Left cardiac atrium (tissue), 4 donors: ENCODE measurements at places on chromosomes 3 and 15.

DNA sequence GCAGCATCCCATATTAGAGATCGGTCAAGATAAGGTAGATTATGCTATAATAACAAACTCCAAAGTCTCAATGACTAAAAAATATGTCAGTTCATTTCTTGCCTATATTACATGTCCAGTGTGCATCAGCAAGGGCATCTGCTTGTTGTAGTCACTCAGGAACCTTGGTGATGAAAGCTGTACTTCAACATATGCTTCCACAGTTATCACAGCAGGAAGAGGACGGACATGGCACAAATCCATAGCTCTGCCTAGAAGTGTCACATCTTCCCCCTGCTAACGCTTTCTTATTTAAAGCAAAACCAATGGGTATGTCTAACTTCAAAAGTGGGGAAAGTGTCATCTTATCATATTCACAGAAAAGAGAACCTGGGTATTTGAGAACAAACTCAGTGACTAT lies 20.0 kb upstream of the PIAS1 start:
- DNase-seq = no peak

- no peak for DNase-seq
Measured at GRCh38 chr3:99502871-99503270, 135.5 kb upstream of the COL8A1 start.

DNA sequence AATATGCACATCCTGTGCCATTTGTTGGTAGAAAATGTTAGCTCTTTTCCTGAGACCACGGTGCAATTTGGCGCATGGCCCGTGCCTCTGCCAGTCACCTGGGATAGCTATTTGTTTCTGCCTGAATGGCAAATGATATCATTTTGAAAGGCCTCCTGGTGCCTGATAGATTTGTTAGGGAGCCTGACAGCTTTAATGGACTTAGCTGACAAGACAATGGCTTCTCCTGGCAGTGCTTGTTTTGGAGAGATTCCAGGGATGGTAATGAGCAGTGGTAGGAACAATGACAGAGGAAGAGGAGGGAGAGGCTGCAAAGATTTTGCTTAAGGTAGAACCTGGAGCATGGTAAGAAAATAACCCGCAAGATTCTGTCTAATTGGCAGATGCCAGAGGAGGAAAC lies 268.5 kb downstream of the CLSTN2 start:
- no peak for DNase-seq

DNA sequence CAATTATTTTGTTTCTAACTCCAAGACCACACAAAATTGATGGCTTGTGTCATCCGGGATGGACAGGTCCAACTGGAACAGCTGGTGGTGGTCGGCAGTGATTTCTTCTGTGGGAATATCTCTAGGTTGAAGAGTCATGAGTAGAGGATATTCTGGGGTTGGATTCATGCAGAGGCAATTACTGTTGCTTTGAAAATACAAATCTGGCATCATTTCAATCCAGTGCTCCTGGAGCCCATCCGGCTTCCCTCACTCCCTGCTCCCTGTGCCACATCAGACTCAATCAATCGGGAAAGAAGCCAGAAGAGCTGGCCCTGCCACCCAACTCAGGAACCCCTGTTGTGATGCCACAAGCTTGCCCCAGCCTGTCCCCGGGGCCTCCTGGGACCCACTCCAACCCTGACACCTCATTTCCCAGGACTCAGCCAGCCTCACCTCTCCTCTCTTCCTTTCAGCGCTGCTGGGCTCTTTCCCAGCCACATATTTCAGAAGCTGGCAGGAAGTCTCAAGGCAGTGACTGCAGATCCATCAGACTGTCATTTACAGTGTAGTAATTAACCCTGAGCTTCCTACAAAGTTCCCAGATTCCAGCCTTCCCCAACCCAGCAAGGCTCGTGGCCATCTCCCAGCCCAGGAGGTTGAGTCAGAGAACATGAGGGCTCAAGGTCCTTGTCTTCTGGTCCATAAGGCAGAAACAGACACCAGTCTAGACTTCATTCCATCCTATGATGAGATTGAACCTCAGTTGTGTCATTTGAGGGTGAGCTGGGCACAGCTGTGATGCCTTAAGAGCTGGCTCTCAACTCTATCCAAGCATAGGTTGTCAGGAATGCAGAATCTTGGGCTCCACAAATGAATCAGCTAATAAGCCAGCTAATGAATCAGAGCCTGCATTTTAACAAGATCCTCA lies 114.0 kb downstream of the FAM174B start:
- DNase-seq = peak; percentile 48

- DNase-seq = no peak
Measured at GRCh38 chr3:37941608-37942508, 48.7 kb upstream of the VILL start.

DNA sequence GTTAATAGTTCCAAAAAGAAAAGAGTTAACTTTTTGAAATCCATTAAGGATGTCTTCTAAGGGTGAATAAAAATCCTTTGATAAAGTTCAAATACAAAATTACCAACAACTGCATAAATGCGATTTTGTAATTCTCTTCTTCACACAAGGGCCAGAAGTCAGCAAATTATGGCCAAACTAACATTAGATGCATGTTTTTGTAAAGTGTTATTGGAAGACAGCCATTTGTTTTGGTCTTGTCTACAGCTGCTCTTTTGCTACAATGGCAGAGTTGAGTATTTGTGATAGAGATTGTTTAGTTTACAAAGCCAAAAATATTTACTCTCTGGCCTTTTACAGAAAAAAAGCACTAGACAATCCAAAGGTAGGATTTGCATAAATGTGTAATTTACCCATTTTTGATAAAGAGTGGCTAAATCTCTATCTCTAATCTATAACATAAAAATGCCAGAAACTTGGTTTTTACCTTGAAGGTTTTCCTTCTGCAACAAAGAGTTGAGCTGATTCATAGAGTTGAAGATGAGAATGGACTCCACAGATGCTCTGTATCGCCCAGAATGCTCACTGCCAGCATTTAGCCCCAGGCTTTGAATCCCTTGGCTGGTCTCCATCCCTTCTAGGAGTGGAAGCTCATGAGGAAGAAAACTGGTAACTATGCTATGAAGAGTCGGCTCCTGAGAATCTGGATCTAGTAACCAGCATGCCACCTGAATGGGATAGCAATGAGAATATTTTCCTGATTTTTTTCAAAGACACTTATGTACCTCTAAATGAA lies 64.5 kb downstream of the POLQ start:
- no peak for DNase-seq
